Effector memory CD8-positive, alpha-beta T cell (primary cell): ENCODE measurements at places on chromosomes 13 and 19.

- no peak overlapping the region for H3K27ac ChIP-seq
- no peak for DNase-seq
- H3K4me3 ChIP-seq = no peak overlapping the region
- H3K4me1 ChIP-seq = peaks cover 22% of the 10 kb centered on the region
- no peaks in the 10 kb centered on the region for H3K27me3 ChIP-seq
- H3K36me3 ChIP-seq = peaks cover 5% of the 10 kb centered on the region
Observed at GRCh38 chr19:48806818-48807589, 3.8 kb downstream of the BCAT2 start.

- H3K4me1 ChIP-seq = no peaks in the 10 kb centered on the region
- peak; percentile 33 for DNase-seq
- H3K36me3 ChIP-seq = no peaks in the 10 kb centered on the region
- H3K4me3 ChIP-seq = no peak overlapping the region
- H3K27ac ChIP-seq = no peak overlapping the region
Observed at GRCh38 chr19:30784850-30785457, 412.8 kb downstream of the ZNF536 start.

DNA sequence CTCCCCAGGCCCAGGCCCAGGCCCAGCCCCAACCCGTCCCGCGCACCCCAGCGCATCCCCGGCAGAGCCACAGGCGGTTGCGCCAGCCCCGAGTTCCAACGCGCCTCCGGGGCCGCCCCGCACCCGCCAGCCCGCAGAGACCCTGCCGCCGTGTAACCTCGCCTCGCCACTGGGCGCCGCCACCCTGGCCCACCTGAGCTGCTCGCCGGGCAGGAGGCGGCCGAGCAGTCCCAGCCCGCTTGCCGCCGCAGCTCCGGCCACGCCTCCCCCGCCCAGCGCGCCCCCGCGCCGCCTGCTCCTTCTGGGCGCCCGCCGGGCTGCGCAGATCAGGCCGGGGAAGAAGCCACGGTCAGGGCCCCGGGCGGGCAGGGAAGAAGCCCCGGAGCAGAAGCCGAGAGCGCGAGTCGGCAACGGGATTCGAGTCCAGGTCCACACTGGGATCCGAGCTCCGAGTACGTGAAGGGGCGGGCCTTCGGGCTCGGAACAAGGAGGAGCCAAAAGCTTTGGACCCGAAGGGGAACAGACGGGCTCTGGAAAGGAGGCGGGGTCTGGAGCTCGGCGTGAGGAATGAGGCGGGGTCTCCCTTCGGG is at the start of gene MBOAT7:
Gene MBOAT7 (minus strand): TSS at position 436 of the 590 bp plus-strand sequence. CDS start 1,072 bp downstream, outside the sequence.
- peaks cover 30% of the 10 kb centered on the region for H3K4me1 ChIP-seq
- H3K27me3 ChIP-seq = no peaks in the 10 kb centered on the region
- H3K4me3 ChIP-seq = peak within 1 kb of the TSS; percentile 97
- H3K27ac ChIP-seq = peak within 1 kb of the TSS; percentile 99
- DNase-seq = no peak

DNA sequence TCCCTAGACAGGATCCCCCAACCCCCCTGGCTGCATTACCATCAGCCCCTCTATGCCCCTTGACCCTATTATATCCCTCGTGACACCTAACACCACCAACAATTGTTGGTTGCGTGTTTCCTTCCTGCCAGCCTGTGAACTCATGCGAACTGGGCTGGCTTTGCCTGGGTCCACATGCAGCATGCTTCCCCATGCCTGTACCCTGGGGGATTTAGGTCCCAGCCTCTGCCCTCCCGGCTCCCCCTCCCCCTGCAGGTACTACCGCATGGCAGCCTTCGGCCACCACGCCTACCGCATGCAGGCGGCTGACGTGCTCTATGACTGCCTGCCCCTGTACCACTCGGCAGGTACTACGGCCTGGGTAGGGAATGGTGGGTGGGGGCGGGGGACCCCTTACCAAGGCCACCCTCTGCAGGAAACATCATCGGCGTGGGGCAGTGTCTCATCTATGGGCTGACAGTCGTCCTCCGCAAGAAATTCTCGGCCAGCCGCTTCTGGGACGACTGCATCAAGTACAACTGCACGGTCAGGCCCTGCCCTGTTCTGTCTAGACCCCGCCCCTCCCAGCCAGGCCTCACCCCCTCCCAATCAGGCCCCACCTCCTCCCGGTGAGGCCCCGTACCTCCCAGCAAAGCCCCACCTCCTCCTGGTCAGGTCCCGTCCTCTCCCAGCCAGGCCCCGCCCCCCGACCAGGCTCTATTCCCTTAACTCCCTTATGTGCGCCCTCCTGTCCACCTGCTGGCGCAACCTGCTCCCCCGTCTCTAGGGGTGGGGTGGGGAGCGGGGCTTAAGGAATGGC is 18.5 kb downstream of the SLC27A1 start:
- no peaks in the 10 kb centered on the region for H3K27me3 ChIP-seq
- H3K4me3 ChIP-seq = peak overlapping the region; percentile 51
- H3K27ac ChIP-seq = peak overlapping the region; percentile 92

- H3K27me3 ChIP-seq = no peaks in the 10 kb centered on the region
- peaks cover 44% of the 10 kb centered on the region for H3K4me1 ChIP-seq
- DNase-seq = no peak
Observed at GRCh38 chr19:21402303-21402985, 5.5 kb downstream of the ZNF493 start.

GRCh38 chr19:46753420-46754155 is 7.3 kb upstream of the STRN4 start:
- peaks cover 19% of the 10 kb centered on the region for H3K4me1 ChIP-seq
- no peaks in the 10 kb centered on the region for H3K27me3 ChIP-seq
- H3K36me3 ChIP-seq = peaks cover 9% of the 10 kb centered on the region
- peak; percentile 65 for DNase-seq
- no peak overlapping the region for H3K4me3 ChIP-seq

- H3K27me3 ChIP-seq = peaks cover 15% of the 10 kb centered on the region
- peak; percentile 78 for DNase-seq
- peaks cover 3% of the 10 kb centered on the region for H3K36me3 ChIP-seq
- peak overlapping the region; percentile 58 for H3K4me3 ChIP-seq
Observed at GRCh38 chr19:48489608-48490216, 20.5 kb downstream of the CYTH2 start.

DNA sequence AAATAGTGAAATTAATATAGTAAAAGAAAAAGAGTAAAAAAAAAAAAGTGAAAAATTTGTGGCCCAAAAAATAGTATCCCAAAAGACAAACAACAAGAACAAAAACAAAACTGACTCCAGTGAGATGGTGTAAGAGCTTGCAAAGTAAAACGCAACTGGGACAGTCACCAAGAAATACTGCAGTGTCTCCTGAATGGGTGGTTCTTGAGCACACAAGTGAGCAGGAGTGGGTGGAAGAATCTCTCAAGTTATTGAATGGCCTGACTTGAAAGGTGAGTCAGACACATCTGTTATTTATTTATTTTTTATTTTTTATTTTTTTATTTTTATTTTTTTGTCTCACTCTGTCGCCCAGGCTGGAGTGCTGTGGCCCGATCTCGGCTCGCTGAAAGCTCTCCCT is 1.9 kb downstream of the ZNF493 start:
- H3K27me3 ChIP-seq = no peaks in the 10 kb centered on the region
- DNase-seq = no peak
- H3K4me1 ChIP-seq = peaks cover 35% of the 10 kb centered on the region
- H3K36me3 ChIP-seq = peaks cover 47% of the 10 kb centered on the region
- H3K27ac ChIP-seq = no peak overlapping the region

DNA sequence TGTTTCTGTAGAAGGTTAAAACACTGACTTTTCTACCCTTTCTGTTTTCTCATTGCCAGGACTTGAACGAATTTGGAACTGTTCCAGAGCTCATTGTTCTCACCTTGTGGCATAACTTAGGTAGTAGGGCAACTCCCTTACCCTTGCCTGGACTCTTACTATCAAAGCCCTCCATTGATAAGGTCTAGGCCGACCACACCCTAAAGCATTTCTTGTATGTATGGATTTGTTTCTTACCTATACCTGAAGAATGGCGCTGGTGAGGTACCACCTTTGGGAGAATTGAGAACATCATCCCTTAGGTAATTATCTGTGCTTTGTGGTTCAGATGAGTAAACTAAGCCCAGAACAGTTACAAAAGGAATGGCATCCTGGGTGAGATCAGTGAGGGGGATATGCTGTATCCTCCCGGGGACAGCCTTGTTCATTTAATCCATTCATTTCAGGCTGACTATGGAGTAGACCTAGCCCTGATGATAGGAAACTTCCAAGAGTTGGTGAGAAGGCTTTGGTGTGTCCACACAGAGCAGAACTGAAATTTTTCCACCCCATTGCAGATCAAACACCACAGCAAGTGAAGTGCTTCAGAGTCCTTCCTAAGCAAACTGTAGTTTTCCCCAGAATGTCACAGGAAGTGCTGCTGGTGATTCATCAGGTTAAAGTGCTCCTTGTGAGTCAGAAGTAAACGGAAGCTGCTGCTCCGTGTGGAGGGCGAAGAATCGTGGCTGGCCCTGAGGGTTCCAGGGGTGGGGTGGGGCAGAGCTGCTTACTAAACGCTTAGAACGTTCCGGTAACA is 113.0 kb downstream of the TEX26 start:
- H3K4me1 ChIP-seq = peaks cover 16% of the 10 kb centered on the region
- peak overlapping the region; percentile 60 for H3K4me3 ChIP-seq
- peak; percentile 13 for DNase-seq
- H3K27ac ChIP-seq = peak overlapping the region; percentile 81
- no peaks in the 10 kb centered on the region for H3K36me3 ChIP-seq

DNA sequence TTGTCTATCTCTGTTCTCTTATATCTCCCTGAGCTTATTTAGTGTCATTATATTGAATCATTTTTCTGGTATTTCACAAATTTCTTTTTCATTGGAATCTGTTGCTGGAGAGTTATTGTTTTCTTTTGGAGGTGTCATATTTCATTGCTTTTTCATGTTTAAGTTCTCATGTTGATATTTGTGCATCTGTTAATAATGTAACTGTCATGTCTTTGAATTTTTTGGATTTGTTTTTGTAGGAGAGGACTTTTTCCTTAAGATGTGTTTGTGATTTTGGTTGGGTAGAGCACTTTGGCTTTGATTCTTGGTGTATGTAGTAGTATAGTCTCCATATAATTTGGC is 64.0 kb downstream of the DNAJC3 start:
- H3K36me3 ChIP-seq = peaks cover 9% of the 10 kb centered on the region
- no peak overlapping the region for H3K27ac ChIP-seq
- H3K4me3 ChIP-seq = peak overlapping the region; percentile 7
- DNase-seq = no peak

GRCh38 chr19:376111-376470 is 31.5 kb upstream of the MIER2 start:
- DNase-seq = no peak
- H3K27ac ChIP-seq = no peak overlapping the region
- no peak overlapping the region for H3K4me3 ChIP-seq

DNA sequence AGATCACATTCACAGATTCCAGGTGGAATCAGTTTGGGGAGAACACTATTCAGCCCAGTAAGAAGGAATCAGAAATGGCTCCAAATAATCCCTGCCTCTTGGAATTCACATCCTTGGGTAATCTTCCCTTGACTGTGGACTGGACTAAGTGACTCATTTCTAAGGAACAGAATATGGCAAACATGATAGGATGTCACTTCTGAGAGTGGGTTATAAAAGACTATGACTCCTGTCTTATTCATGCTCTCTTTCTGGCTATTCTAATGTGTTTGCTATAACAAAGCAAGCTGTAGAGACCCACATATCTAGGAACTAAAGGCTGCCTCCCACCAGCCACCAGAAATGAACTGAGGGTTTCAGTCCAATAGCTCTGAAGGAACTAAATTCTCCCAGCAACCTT is 37.8 kb downstream of the MBD3L2B start:
- no peak overlapping the region for H3K4me3 ChIP-seq
- H3K36me3 ChIP-seq = peaks cover 3% of the 10 kb centered on the region
- no peak overlapping the region for H3K27ac ChIP-seq
- H3K4me1 ChIP-seq = no peaks in the 10 kb centered on the region

DNA sequence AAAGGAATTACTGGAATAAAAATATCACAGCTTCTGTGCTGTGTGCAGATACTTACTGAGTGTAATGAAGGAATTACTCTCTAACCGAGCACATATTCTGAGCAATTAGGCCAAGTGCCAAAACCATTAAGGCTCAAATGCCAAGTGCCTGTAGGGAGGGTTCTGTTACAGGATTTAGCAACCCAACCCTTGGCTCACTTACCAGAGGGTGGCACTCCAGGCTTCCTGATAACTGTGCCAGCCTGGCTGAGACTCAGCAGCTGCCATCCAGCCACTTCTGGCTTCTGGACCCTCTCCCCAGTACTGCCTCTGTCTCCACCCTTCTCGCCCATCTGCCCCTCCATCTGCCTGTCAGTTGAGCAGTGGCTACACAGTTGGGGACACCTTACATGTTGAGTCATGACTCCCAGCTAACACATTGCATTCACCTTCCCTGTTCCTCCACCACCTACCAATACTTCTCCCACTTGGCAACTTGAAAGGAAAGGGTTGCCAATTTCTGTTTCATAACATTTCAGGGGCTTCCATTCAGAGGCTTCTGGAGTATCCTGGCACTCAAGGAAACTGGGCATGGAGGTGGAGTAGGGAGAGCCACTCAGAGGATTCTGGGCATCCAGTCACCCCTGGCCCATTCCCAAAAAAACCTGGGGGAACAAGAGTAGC is 110.5 kb downstream of the COG6 start:
- no peak for DNase-seq
- no peaks in the 10 kb centered on the region for H3K27me3 ChIP-seq
- peaks cover 4% of the 10 kb centered on the region for H3K4me1 ChIP-seq
- H3K4me3 ChIP-seq = no peak overlapping the region
- H3K27ac ChIP-seq = no peak overlapping the region

GRCh38 chr13:113124211-113124970 is 1.8 kb downstream of the F10 start:
- H3K27ac ChIP-seq = no peak overlapping the region
- no peak for DNase-seq
- peaks cover 5% of the 10 kb centered on the region for H3K36me3 ChIP-seq
- H3K4me3 ChIP-seq = no peak overlapping the region
- no peaks in the 10 kb centered on the region for H3K4me1 ChIP-seq
- peaks cover 79% of the 10 kb centered on the region for H3K27me3 ChIP-seq

DNA sequence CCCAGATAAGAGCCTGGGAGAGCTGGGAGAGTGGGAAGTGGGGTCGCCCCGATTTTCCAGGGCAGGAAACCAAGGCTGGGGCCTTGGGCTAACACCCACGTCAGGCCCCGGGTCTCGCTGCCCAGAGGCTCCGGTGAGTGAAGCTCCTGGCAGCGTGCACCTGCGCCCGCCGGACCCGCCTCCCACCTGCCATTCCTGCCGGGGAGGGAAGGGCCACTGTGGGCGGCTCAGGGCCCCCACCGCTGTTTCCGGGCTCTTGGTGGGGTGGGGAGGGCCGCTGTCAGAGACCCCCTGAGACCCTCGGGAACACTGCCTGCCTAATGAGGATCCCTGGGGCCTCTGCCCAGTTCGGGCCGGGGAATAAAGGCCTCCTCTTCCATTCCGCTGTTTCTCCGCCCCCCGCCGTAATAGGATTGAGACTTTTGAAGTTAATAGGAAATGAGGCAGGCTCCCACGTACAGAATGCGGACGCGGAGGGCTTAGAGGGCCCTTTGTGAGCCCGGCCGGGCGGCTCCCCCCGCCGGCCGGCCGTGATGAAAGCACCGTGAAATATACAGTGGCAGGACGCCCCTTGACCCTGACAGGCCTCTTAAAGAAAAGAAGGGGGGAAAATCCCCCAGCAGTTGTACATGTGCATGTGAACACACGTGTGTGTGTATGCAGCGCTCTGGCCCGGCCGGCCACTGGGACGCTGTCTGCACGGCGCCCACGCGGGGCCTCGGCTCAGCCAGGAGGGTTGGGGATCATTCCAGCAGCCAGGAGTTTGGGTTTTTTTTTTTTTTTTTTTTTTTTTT is 33.2 kb downstream of the EFNA2 start:
- H3K27ac ChIP-seq = no peak overlapping the region
- no peaks in the 10 kb centered on the region for H3K4me1 ChIP-seq
- H3K27me3 ChIP-seq = peaks cover 42% of the 10 kb centered on the region
- no peak for DNase-seq
- H3K4me3 ChIP-seq = no peak overlapping the region
